Activated T-helper 1 cell treated with anti-CD3 and anti-CD28 coated beads, Interleukin-12 subunit alpha, Interleukin-12 subunit beta, Interleukin-2, Interleukin-4 antibody, amounts not matched to agents 30 ng/mL and 10 ng/mL and 1 ng/mL, durations not matched to agents 14 hours and 24 hours and 36 hours (primary cell): ENCODE measurements at places on chromosomes 4 and X. TPM values are rescaled to one million over a fixed set of nuclear protein-coding genes. Genes with fewer than 3 reads are reported as not detected.

The H2BW2 gene
- total RNA-seq: not detected in 2 replicates

The RRH gene
- total RNA-seq: 0.13 TPM in 1 of 2 replicates, not detected in the other

- peak overlapping the region; percentile 25 for H3K4me3 ChIP-seq
- peaks cover 4% of the 10 kb centered on the region for H3K27me3 ChIP-seq
- DNase-seq: no peak
- H3K4me1 ChIP-seq: peaks cover 23% of the 10 kb centered on the region
- peaks cover 1% of the 10 kb centered on the region for H3K36me3 ChIP-seq
Observed at GRCh38 chr4:168723020-168723419, 226.2 kb downstream of the PALLD start.

The PWWP3B gene
- not detected in 2 replicates for total RNA-seq

DNA sequence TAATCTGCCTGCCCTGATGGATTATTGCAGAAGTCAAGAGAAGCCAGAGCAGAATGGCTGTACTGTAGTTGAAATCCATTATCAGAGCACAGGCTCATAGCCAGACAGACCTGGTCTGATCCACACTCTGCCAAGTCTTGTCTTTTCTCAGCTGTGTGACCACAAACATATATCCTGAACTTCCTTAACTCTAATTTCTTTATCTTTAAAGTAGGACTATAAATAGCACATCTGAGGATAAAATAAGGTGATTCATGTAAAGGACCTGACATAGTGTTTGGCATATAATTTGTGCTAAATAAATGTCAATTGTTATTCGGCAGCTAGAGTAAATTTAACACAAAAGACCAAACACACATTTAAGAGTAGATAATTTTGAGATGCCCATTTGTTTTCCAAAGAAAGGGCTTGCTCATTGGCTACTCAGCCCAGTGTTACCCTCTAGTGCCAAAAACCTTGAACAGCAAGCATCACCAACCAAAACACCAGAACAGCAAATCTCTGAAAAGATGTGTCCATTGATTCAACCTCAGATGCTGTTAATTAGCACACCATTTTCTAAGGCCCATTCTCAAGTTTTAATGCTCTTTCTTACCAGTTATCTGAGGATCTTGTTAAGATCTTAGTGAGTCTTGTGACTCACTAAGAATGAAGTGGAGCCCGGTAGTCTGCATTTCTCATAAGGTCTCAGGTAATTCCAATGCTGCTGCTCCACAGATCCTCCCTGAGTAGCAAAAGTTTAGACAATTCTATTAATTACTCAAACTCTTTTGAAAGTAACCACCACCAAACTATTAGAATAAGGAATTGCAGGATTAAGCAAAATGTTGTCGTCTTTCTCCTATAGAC lies 108.8 kb downstream of the HHIP start:
- H3K4me3 ChIP-seq: no peak overlapping the region
- no peaks in the 10 kb centered on the region for H3K27me3 ChIP-seq
- no peaks in the 10 kb centered on the region for H3K36me3 ChIP-seq
- no peak for DNase-seq
- H3K4me1 ChIP-seq: no peaks in the 10 kb centered on the region

GRCh38 chr4:69831646-69832325 lies 28.2 kb downstream of the SULT1E1 start:
- no peak for DNase-seq
- peaks cover 9% of the 10 kb centered on the region for H3K4me1 ChIP-seq
- no peaks in the 10 kb centered on the region for H3K36me3 ChIP-seq
- H3K4me3 ChIP-seq: peak overlapping the region; percentile 85
- no peaks in the 10 kb centered on the region for H3K27me3 ChIP-seq

DNA sequence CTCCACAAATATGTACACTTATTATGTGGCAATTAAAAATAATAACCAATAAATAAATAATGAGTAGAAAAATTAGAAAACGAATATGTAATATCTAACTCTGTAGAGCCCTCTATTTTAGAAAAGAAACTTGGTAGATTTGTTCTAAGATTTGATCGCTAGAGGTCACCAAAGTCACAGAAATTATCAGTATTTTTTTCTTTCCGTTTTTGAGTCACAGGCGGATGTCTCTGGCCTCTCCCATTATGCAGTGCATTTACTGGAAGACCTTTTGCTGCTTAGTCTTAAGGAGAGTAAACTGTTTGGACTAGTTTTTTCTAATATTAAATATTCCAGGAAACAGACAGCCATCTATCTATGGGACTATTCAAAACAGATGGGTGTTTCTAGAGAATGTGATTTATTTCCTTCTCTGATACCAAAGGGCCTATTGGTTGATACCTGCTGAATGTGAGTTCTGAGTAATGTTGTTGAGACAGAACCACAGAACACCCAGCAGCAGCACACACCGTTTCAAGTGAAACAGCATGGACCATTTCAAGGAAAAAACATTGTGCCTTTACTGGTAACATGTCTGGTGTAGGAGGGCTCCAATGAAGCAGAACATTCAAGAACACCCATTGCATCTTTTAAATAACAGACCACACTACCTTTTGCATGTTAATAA lies 34.0 kb upstream of the GYPA start:
- H3K4me3 ChIP-seq: peak overlapping the region; percentile 40
- no peaks in the 10 kb centered on the region for H3K36me3 ChIP-seq
- peak; percentile 19 for DNase-seq

GRCh38 chr4:84917086-84917821 lies 49.2 kb downstream of the WDFY3 start:
- no peak overlapping the region for H3K27ac ChIP-seq
- H3K4me1 ChIP-seq: no peaks in the 10 kb centered on the region
- no peaks in the 10 kb centered on the region for H3K36me3 ChIP-seq

DNA sequence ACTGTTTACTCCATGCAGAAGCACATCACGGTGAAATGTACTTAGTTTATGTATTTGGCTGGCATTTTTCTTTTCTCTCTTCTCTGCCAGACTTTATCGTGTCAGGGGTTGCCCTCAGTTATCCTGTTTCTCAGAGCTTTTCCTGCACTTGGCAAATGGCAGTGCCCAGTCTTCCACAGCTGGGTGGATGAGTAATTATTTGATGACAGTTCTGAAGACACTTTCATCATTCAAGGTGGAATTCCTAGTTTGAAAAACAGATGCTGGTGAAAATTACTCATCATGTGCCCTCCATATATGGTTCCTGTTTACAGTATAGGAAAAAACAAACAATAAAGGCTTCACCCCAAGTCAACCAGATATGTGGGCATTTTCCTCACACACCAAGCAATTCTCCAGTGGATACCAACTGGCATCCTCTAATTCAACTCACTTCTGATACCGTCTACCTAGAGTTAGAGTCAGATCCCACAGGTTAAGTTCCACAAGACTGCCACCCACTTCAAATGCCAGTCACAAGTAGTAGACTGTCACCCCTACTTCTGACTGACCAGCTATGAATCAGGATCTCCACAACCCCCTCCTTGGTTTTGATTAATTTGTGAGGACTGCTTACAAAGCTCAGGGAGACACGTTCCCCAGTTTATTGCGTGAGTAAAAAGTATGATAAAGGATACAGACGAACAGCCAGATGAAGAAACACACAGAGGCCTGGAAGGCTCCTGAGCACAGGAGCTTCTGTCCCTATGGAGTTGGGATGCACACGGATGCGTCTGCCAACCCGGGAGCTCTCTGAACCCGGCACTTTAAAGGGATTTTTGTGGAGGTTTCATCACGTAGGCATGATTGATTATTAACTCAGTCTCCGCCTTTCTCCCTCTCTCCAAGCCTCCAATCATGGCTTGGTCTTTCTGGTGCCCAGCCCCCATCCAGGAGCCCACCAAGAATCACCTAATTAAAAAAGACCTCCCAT lies 72.9 kb downstream of the CLDN34 start:
- DNase-seq: no peak
- H3K27me3 ChIP-seq: no peaks in the 10 kb centered on the region
- H3K4me3 ChIP-seq: no peak overlapping the region
- H3K4me1 ChIP-seq: peaks cover 9% of the 10 kb centered on the region
- no peaks in the 10 kb centered on the region for H3K36me3 ChIP-seq

- DNase-seq: no peak
- no peak overlapping the region for H3K27ac ChIP-seq
- no peak overlapping the region for H3K4me3 ChIP-seq
- H3K4me1 ChIP-seq: no peaks in the 10 kb centered on the region
- H3K36me3 ChIP-seq: peaks cover 37% of the 10 kb centered on the region
Observed at GRCh38 chrX:20159797-20160385, 18.3 kb upstream of the EIF1AX start.

DNA sequence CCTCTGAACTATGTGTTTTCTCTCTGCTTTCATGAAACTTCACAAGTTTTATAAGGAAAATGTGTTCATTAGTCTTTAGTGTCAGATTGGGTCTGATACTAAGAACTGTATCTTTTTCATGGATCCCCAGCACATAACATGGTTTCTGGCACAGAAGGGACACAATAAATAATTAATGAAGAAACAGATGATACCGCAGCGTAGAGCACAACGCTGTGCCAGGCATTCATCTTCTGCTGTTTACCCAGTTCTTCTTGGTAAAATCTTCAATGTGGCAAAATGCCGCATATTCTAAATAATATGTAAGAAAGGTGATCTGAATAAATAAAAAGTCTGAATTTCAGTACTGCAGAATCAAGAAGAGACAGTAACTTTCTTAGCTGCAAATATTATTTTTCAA lies 12.3 kb downstream of the SCARB2 start:
- H3K27me3 ChIP-seq: no peaks in the 10 kb centered on the region
- H3K27ac ChIP-seq: no peak overlapping the region
- DNase-seq: no peak
- H3K4me3 ChIP-seq: no peak overlapping the region
- H3K36me3 ChIP-seq: no peaks in the 10 kb centered on the region
- peaks cover 29% of the 10 kb centered on the region for H3K4me1 ChIP-seq

The PCDH10 gene
- total RNA-seq: not detected in 2 replicates

DNA sequence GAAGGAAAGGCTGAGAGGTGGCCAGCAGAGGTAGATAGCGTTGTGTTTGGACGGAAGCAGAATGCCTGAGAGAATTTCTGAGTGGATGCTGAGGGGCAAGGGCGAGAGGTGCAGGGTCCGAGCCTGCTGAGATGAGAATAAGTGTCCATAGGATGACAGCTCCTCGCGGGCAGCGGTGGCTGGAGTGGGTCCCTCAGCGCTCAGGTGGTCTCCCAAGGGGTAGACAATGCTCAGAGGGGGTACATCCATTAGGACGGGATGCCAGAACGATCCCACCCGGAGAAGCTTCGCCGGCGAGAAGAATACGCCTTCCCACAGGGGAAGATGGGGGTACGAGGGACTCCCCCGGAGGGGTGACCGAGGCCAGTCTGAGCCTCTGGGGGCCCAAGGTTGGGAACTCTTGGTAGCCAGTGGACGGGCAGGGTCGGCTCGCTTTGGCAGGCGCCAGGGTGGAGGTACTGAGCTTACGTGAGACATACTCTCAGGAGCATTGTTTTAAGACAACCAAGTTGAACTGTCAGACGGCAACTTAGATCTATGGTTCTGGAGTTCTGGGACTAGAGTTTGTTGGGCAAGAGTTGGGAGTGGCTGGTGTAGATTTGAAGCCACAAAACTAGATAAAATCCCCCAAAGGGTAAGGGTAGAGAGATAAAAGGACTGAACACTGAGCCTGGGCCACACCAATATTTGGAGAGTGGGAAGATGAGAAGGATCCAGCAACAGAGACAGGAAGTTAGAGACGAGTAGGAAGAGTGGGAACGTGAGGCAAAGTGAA lies 15.8 kb downstream of the BRCC3 start:
- no peak for DNase-seq
- H3K27me3 ChIP-seq: no peaks in the 10 kb centered on the region
- H3K4me3 ChIP-seq: no peak overlapping the region
- peaks cover 10% of the 10 kb centered on the region for H3K36me3 ChIP-seq

GRCh38 chrX:23434356-23434884 lies 99.8 kb downstream of the PTCHD1 start:
- no peaks in the 10 kb centered on the region for H3K4me1 ChIP-seq
- no peak for DNase-seq
- no peaks in the 10 kb centered on the region for H3K27me3 ChIP-seq
- H3K27ac ChIP-seq: no peak overlapping the region
- no peaks in the 10 kb centered on the region for H3K36me3 ChIP-seq
- no peak overlapping the region for H3K4me3 ChIP-seq

The SHROOM2 gene
- total RNA-seq: not detected in 2 replicates

DNA sequence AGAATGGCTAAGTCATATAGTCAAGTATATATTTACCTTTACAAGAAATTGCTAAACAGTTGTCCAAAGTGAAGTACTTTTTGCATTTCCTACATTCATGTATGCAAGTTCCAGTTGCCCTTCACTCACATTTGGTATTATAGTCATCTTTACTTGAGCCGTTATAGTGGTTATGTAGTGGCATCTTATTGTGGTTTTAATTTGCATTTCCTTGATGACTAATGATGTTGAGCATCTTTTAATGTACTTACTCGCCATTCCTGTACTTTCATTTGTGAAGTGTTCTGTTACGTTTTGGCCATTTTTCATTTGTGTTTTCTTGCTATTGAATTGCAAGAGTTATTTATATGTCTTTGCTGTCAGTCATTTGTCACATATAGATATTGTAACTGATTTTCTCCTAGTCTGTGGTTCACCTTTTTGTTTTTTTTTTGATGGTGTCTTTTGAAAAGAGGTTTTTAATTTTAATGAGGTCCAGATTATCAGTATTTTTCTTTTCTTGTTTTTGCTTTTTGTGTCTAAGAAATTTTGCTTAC lies 27.6 kb downstream of the ARFIP1 start:
- peaks cover 20% of the 10 kb centered on the region for H3K4me1 ChIP-seq
- peak overlapping the region; percentile 54 for H3K27ac ChIP-seq
- H3K27me3 ChIP-seq: no peaks in the 10 kb centered on the region

DNA sequence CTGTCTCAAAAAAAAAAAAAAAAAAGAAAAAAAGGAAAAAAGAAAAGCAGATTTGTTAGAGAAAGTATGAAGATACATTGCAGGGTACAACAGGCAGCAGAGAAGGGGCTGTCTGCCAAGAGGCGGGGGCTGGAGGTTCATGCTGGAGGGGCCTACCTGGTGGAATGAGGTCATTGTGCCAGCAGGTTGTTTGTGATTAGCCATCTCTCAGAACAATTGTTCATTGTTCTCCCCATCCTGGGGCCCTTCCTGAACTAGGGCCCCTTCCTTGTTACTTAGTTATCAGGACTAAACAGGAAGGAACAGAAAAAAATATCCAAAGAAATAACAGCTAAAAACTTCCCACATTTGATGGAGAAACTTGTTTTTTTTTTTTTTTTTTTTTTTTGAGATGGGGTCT lies 14.0 kb upstream of the GPKOW start:
- H3K27ac ChIP-seq: no peak overlapping the region
- no peaks in the 10 kb centered on the region for H3K4me1 ChIP-seq
- no peaks in the 10 kb centered on the region for H3K27me3 ChIP-seq
- DNase-seq: no peak
- no peaks in the 10 kb centered on the region for H3K36me3 ChIP-seq
